Left forelimb (tissue), 1 donor: ENCODE measurements at places on chromosomes 11 and 22.

GRCh38 chr11:98589967-98590366 lies 430.8 kb upstream of the CNTN5 start:
- no peak for DNase-seq

GRCh38 chr22:19971276-19972124 lies 29.9 kb upstream of the TXNRD2 start:
- DNase-seq = no peak

GRCh38 chr11:15169815-15170551 lies 55.3 kb downstream of the INSC start:
- no peak for DNase-seq

GRCh38 chr11:10386361-10386760 lies 68.7 kb upstream of the AMPD3 start:
- DNase-seq = no peak

DNA sequence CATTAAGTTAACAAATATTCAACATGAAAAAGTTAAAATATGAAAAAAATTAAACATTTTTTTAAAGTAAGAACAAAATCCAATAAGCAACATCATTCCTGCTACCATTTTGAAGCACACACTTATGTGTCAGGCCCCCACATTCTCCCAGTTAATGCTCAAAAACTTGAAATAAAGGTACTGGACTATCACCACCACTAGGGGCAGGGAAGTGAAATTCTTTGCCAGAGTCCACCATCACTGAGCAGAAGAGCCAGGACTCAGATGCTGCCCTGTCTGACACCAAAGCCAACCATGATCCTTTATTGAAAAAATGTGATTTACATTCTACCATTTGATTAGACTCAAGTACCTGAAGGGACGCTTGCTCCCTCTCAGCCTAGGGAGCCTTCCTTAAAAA lies 39.1 kb downstream of the PITPNB start:
- no peak for DNase-seq

GRCh38 chr22:32844251-32844650 lies 42.7 kb downstream of the TIMP3 start:
- no peak for DNase-seq

DNA sequence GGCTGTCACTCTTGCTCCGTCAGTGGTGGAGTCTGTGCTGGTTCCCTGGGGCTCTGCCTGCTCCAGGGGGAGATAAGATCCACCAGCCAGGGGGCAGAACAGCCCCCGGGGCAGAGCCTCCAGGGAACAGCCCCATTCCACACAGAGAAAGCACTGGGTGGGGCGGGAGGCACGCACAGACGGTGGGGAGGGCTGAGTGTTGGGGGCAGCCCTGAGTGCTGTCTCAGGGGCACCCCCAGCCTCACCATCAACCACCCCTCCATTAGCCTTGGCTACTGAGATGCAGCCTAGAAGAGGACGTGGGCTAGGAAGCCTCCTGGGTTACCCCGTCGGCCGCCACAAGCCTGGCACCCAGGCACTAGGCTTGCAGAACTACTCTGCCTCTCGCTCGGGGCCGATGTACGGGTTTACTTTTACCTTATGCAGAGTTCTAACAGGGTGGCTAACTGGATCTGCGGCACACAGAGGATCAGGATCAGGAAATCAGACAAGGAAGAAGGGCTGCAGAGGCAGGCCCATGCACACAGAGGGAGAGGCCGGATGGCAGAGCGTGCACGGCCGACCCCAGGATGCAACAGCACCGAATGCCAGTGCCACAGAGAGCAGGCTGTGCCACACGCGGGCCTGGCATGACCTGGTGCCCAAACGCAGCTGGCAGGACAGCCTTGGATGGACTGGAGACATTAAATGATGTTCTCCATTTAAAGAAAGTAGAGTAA lies 140.5 kb downstream of the CTTN start:
- no peak for DNase-seq
